ENCODE measurements at places on chromosomes 7 and 10.

GRCh38 chr10:132521041-132521465, 16.5 kb upstream of the INPP5A start:
- no peak for DNase-seq

DNA sequence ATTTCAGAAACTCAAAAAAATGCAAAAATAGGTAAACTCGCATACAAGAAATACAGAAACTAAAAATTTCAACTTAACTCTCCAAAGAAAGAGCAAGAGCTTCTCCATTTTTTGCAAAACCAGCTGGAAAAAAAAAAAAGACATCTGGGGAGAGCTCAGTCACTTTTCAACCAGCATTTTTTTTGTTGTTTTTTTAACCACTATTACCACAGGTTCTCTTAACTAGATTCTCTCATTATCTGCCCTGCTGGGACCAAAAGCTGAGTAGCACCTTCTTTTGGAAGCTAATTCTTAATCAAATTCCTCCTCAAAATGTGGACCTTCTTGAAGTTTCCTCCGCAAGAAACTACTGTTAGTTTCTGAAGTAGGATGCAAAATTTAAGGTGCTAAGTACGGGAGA, 14.2 kb downstream of the IGF2BP3 start:
- no peak for DNase-seq

DNA sequence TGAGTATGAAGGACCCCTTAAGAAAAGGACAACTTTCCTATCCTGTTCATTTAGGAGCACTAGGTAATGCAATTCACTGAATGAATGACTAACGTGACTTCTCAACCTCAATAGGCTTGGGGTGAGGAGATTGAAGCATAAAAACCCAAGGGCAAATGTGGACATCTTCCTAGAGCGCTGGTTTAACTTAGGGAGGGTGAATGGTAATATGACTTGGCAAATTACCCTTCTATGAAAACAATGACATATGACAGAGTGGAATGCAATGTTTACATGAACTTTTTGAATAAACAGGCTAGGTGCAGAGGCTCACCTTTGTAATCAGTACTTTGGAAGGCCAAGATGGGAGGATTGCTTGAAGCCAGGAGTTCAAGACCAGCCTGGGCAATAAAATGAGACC, 83.9 kb upstream of the ANK3 start:
- DNase-seq: no peak

- no peak for DNase-seq
These were observed 106.1 kb upstream of the BTBD16 start for GRCh38 chr10:122164815-122165483.

DNA sequence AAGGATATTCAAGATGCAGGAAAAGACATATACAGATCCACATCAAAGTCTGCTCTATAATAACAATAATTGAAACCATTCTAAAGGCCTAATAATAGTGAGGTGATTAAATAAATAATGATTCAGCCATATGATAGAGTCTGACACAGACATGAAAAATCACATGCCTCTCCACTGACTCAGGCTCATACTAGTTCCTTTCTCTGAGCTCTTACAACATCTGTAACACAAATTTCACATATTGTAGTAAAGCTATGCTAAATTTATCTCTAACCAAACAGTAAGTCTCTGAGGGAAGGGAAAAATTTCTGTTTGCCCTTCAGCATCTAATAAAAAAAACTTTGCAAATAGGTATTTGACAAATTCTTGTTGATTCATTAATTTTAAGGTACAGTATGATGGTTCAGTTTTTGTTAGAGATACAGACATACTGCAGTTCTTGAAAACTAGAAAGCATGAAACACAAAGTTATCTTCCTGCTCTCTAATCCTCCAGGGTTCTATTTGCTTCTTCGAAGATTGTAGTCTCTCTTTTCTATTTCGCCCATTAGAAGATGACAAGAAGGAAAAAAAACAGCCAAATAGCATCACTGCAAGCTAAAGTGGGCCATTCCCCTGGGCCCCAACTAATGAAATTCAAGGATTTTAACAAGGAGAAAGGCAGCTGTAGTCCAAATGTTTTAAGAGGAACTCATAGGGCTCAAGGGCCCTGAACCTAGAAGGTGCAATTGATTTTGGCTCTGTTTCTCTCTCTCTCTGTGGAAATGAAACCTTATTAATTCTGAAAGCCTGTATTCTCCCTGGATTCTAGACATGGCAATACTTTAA, 53.9 kb downstream of the CUBN start:
- DNase-seq: peak; percentile 92

GRCh38 chr10:23779301-23779700, 340.4 kb downstream of the OTUD1 start:
- no peak for DNase-seq

DNA sequence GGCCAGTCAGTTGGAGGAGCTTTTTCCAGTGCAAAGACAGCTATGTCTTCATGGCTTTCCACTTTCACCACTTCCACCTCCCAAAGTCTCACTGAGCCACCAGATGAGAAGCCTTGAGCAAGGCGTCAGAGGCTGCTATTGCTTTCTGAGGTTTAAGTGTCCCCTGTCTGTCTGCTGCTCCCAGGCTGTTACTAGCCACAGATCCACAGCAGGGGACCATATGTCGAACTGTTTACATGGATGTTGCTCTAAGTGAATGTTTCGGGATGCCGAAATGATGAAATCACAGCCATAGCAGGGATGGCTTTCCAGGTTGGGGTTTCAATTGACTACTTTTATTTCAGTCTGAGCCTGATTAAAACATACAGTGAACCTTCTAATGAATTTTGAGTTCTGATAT, 88.5 kb downstream of the AVL9 start:
- DNase-seq: no peak

GRCh38 chr7:112511451-112512202, 30.8 kb downstream of the LSMEM1 start:
- DNase-seq: no peak

- DNase-seq: no peak
These were observed 501.0 kb downstream of the GLRX3 start for GRCh38 chr10:130637089-130637676.

- no peak for DNase-seq
These were observed 51.6 kb downstream of the SMKR1 start for GRCh38 chr7:129553899-129554461.

DNA sequence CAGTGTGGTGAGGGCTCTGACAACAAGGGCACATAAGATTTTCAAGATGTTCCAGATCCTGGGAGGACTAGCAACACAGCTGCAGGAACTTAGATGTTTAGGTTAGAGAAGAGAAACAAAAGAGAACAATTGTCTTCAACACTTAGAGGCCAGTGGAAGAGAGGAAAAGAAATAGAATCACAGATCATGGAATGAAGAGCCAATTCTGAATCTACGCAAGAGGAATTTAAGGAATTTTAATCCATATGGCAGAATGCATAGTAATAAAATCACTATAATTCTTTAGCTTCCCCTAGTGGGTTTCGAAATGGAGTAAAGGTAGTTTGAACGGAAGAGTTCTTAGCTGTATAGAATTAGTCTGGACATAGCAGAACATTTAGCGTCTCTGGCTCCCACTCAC, 114.6 kb upstream of the LRRTM3 start:
- DNase-seq: no peak

DNA sequence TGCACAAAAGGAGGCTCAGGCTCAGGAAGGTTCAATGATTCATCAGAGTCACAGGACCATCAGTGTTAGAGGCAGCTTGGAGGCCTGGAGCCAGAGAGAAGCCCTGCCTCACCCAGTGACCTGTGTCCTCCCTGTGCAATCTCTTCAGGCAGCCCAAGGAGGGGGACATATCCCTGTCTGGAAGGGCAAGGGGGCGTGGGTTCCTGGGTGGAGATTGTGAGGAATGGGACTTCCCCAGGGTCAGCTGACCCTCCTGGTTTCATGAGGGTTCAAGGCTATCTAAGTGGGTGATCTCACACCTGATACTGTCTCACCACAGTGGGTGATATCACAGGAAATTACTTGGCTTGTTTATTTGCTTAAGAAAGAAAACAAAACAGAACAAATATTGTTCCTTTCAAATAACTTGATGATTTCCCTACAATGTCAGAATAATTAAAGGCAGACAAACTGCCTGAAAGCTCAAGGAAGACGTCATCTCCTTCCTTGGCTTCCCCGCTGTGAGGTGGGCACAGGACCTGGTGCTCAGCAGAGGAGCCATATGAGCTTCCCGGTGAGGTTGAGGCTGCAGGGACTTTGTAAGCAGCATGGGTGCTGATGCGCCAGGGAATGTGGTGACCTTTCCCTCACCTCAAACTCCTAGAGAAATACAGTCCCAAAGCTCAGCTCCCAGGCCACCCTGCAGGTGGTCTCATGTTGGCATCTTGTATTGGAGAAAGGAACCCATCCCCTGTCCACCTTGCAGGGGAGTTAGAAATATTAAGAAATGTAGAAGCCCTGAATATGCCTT, 763.2 kb downstream of the GRID1 start:
- DNase-seq: no peak

- DNase-seq: peak; percentile 26
These were observed 980 bp downstream of the TMEM26 start for GRCh38 chr10:61452151-61452651.

Measured in suppressor macrophage (primary cell).